ENCODE measurements at places on chromosomes 3 and 15.

- no peak for DNase-seq
Observed at GRCh38 chr3:71487418-71487817, 96.1 kb downstream of the FOXP1 start.

GRCh38 chr3:54514006-54514405, 391.7 kb downstream of the CACNA2D3 start:
- DNase-seq = no peak

DNA sequence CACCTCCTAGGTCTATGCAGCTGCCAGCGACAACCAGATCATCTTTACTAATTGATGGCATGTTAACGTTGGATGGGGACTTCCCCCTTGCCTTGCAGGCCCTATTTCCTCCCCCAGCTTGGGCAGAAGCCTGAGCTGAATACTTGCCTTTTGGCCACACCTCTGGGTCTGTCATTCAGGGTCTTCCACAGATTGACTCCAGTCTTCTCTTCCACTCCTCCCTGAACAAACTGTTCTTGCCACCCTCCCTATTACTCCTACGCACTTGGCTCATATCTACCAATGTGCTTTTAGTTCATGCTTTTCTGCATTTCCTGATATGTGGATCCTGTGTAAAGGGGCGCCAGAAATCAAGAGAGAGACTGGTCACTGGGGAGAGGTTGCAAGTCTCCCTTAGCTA, 73.5 kb downstream of the DNASE1L3 start:
- DNase-seq = no peak

DNA sequence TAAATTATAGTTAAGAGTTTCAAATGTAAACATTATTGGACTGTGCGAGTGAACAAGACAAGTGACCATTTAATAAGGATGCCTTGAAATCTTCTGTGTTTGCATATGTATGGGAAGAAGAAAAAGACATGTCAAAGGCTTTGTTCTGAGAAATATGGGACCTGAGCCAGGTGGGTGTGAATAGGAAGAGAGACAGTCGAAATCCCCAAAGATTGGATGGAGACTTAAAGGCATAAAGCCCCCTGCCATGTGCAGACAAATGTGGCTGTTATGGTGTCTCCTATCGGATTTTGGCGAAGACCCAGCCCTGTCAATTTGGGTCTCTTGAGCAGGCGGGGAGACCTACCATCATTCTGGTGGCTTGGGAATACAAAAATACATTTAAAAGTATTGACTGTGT, 16.9 kb downstream of the FXR1 start:
- DNase-seq = no peak

DNA sequence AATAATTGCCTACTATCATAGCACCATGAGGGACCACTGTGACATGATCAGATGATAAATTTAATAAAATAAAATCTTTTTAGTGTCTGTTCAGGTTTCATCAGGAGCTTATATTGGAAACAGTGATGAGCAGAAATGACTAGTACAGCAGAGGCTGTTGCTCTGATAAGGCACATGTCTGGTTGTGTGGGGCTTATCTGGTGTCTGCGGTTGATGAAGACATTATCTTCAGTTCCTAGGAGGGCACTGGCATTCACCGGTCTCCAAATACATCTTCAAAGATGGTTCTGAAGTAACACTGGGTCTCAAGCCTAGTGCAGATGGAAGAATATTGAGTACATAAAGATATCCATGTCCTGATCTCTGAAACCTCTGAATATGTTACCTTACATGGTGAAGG, 125.3 kb downstream of the SUCNR1 start:
- DNase-seq = no peak

DNA sequence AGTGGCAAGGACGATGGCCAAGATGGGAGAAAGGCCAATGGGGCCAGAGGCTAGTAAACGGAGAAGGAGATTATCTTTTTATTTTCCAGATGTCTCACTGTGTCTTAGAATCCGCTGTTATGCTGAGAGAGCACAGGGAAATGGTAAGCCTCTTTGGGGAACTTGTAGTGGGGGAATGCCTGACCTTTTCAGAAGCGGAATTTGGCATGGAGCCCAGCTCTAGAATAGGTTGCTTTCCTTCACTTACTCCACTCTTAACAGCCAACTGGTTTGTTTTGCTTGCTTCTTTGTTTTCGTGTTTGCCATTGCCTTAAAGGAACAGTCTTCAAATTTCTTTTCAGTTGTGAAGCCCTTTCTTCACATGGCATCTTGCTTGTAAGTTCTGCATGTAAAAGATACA, 316.2 kb upstream of the THRB start:
- DNase-seq = no peak

- no peak for DNase-seq
Observed at GRCh38 chr3:39531066-39531465, 63.6 kb downstream of the MOBP start.

- DNase-seq = no peak
Observed at GRCh38 chr3:128226186-128226725, 73.0 kb downstream of the EEFSEC start.

GRCh38 chr15:38701149-38701548, 136.5 kb upstream of the RASGRP1 start:
- DNase-seq = no peak

- no peak for DNase-seq
Observed at GRCh38 chr3:46699676-46700523, 1.3 kb upstream of the TMIE start.

DNA sequence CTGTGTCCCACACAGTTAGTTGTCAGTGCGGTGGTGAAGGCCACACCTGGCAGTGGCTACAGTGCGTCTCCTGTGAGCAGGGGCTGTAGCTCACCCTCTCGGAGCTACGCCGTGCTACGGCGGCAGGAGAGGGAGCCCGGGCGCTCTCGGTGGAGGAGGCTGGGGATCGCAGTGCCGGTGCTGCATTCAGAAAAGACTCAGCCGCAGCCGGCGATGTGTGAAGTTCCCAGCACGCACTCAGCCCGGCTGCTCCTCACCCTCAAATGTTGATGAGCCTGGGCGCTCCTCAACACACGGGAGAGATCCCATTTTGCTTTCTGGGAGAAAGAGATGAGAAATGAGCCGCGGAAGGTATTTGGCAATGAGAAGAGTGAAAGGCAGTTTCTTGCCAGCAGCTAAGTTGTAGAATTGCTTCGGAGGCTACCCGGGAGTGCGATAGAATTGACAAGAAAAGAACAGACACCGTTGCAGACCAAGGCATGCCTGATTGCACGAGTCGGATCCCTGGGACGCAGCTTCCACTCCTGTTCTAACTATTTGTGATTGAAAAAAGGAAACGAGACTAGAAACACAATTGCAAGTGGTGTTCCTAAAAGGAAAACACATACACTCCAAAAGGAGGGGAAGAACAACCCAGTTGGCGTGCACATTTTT, at the start of gene UNC13C:
Gene UNC13C, plus strand, starts transcription at position 189 of the 654 bp plus-strand sequence. CDS start 34,463 bp downstream, outside the sequence.
- no peak for DNase-seq

DNA sequence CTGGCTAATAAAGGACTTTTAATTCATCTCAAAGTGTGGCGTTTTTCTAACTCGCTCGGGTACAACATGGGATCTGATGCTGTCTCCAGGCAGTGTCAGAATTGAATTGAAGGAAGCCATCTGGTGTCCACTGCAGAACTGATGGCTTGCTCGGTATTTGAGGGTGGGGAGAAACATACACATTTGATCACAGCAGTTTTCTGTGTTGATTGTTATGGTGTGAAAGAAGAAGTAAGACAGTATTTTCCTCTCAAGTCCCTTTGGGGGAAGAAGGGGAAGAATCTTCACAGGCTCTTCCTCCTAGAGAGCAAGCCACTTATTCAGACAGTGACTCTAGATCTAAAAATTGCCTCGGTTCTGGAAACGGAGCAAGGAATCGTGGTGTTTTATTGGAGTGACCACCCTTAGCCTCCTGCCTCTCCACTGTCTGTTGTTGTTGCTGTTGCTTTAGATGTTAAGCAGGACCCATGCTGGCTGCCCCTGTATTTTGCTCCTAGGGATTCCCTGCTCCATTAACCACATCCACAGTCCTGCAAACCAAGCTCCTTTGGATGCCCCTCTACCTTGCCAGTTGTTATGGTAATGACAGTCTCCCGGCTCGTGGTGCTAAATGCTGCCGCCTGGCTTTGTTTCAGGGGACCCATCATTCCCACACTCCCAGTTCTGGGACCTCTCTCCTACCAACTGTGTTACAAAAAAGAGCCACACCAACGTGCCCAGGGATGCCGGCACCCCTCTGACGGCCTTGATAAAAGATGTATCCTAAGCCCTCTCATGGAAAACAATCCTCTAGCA, 15.3 kb upstream of the MCCC1 start:
- no peak for DNase-seq

GRCh38 chr3:46442576-46443530, 21.9 kb downstream of the LTF start:
- no peak for DNase-seq

- no peak for DNase-seq
Observed at GRCh38 chr3:36792342-36792741, 28.0 kb upstream of the DCLK3 start.

GRCh38 chr3:134027631-134028030, 2.1 kb downstream of the SLCO2A1 start:
- DNase-seq = no peak

DNA sequence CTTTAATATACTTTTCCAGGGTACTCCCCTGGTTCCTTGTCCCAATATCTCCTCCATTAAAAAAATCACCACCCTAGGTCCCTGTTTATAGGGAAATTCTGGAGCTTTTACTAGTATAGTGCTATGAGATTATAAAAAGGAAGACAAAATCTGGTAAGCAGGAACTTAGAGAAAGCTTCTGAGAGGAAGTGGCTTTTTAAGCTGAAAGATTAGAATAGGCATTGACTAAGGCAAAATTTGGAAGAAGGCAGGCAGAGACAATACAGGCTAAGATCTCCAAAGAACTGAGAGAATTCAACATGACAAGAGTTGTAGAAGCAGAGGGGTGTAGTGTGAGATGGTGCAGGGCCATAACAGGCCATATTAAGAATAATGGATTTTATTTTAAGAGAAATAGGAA, 25.8 kb downstream of the SGO1 start:
- DNase-seq = no peak

DNA sequence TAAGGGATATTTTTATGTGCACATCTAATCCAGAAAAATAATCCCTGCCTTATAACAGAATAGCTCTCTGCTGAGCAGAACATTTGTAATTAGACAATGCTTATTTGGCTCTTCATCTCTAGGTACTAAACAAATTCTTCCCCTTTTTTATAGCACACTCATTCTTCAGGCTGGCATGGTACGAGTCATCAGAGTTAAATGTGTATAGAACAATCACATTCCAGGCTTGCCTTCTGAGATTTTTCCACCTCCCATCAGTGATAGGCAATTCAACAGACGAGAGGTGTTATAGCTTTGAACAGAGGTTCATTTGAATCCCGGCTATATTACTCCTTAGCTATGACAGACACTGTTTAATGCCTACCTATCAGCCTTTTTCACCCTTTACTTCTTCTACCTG, 21.4 kb upstream of the SPPL2A start:
- DNase-seq = no peak

DNA sequence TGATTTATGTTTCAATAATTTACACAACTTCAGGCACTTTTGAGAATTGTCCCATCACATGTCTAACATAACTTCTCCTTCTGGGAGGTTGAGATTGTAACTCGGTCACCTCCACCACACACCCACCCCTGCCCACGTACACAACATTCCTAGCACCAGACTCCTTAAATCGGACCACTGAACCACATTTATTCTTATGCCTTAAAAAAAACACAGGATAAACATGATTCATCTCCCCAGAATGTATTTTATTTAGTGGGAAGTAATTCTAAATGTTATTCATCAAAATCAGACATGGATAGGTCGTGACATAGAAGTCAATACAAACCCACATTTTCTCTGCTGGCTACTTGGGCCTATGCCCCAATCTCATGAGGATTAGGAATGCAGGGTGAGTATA, 3.0 kb downstream of the SNTN start:
- DNase-seq = no peak

- no peak for DNase-seq
Observed at GRCh38 chr3:167773584-167773983, 38.1 kb downstream of the SERPINI1 start.

DNA sequence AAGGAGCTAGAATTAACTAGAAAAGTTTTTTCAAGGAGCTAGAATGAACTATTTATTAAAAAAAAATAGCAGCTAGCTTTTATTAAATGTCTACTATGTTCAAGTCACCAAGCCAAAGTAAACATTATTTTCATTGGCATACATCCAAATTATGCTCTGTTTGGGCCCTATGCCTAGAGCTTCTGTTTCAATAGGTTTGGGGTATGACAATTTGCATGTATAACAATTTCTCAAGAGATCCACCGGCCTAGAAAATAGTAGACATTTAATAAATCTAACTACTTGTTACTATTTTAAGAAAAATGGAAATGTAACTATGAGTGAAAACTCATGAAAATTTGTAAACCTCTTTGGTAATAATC, 8.0 kb downstream of the GABRR3 start:
- DNase-seq = no peak

- DNase-seq = no peak
Observed at GRCh38 chr3:138173769-138174420, 826 bp downstream of the DBR1 start.

DNA sequence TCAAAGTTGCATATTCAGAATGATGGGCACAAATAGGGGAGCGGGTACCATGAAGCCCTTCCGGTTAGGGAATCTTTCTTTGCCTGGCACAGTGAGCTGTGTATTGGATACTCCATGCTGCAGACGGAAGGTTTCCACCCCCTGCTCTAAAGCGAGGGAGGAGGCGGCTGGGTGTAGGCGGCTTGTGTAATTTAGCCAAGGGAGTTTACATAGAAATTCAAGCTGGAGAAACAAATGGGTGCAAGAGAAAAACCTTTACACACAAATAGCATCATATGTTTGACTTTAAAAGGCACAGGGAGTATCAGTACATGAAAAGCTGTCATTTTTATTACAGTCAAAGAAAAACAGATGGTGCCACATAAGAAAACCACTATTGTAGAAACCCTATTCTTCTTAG, 59.3 kb upstream of the ADCY5 start:
- no peak for DNase-seq

DNA sequence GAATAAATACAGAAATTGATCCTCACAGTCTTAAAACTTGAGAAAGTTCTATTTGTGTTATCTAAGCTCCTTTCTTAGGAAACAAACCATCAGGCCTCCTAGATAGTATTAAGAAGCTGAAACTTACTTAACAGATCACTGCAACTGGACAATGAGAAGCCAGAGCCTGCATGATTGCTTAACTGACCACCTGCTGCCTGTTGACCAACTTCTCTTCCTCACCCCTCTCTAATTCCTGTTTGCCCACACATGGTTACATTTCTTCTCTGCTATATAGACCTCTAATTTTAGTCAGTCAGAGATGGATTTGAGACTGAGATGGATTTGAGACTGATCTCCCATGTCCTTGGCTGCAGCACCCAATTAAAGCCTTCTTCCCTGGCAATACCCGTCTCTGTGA, 13.5 kb downstream of the CCPG1 start:
- no peak for DNase-seq

- DNase-seq = no peak
Observed at GRCh38 chr3:178003756-178004155, 532.5 kb upstream of the KCNMB2 start.

Measured in NCI-H1417 treated with DMSO at 0.1 percent for 48 hours (cell line).